ENCODE measurements at places on chromosomes 11 and 22.
A peak's percentile ranks its signal among the peaks of the same experiment; 100 is the strongest.

DNA sequence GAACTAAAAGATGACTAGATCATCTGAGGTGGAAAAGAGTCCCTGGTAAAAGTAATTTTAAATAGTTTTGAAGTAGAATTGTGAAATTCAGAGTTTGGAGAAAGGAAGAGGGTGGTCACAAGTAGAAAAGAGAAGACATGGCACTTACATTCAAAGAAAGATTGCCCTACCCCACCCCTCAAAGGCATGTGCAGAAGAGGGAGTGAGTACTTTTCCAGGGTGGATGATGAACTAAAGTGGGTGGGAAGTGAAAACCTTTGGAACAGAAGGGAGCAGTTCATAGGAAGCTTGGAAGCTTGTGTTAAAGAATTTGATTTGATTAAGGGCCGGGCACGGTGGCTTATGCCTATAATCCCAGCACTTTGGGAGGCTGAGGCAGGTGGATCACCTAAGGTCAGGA lies 23.6 kb downstream of the SREBF2 start:
- DNase-seq: no peak

DNA sequence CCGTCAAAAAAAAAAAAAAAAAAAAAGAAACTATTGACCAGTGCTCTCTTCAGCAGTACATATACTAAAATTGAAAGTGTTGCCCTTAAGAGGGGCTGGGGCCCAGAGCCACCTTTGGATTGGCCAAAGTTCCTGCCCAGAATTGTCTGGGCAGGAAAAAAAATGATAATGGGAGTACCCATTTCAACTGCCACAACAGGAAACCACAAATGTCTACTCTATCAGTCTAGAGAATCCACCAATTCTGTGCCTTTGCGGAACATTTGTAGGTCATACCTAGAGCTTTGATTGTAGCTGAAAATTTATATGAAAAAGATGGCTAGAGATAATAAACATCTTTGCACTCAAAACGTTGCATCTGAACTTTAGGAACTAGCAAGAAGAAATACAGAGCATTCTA lies 69.4 kb downstream of the FAM76B start:
- DNase-seq: no peak

DNA sequence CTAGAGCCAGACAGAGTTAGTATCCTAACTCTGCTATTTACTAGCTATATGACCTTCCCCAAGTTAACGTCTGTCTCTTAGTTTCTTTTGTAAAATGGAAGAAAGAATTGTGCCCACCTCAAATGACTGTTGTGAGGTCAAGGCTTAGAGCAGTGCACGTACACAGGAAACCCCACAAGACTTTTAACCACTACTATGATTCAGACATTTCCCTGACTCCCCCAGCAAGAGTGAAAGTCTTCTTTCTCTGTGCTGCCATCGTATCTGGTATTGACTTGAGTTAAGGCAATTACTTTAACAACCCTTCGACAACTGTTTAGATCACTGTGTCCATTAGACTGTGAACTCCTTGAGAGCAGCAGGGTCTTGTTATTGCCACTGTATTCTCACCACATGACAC lies 2.6 kb upstream of the OR52W1 start:
- DNase-seq: no peak

DNA sequence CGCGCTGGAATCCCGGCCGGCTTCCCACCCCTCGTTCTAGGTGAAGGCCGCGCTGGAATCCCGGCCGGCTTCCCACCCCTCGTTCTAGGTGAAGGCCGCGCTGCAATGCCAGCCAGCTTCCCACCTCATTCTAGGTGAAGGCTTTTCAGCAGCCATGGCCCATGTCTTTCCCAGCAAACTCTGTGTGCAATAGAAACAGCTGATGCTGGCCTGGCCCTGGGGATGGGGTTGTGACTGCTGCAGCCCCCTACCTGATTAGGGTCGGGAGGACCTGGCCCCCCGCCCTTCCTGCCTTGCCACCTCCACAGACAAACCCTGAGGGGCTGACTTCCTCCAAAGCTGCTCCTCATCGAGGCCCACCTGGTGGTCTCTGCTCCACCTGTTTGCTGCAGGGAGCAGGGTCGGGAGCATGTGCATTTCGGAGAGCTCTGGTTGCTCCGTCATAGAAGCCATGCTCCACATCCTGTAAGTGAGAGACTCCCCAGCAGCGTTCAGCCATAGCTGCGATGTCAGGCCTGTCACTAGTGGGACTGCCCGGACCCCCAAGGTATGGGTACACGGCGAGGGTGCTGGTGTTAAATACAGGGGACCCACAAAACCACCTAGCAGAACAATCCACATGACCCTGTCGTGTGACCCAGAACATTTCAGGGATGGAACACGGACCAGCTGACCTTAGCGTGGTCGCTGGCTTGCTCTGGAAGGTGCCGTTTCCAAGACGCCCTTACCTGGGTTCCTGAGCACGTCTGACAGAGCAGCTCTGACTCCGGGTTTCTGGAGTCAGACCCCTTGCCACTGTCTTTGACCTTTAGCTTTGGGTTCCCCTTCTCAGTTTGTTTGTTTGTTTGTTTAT lies 3.3 kb downstream of the ZBED4 start:
- DNase-seq: no peak

GRCh38 chr11:2862395-2863275 lies 22.9 kb downstream of the CDKN1C start:
- no peak for DNase-seq

DNA sequence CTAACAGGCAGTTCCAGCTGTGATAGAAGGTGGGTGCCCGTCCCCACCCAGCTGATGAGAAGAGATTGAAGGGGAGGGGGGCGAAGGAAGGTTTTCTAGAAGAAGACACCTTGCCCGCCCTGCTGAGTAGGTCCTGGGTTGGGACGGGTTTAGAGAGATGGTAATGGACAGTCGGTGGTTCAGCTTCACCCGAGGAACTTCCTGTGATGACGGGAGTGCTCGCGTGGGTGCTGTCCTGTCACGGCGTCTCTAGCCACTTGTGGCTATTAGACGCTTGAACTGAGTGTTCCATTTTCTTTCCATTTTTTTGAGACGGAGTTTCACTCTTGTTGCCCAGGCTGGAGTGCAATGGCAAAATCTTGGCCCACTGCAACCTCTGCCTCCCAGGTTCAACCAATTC lies 27.6 kb upstream of the MGAT3 start:
- DNase-seq: no peak

GRCh38 chr11:45285930-45286632 lies at the start of gene SYT13:
TSS of gene SYT13 (minus strand) at chr11:45286341. CDS start at chr11:45286207, 134 bp downstream.
- DNase-seq: no peak

GRCh38 chr11:1307998-1308742 lies 1.3 kb downstream of the TOLLIP start:
- no peak for DNase-seq

GRCh38 chr11:35183326-35183925 lies 44.5 kb downstream of the CD44 start:
- no peak for DNase-seq

DNA sequence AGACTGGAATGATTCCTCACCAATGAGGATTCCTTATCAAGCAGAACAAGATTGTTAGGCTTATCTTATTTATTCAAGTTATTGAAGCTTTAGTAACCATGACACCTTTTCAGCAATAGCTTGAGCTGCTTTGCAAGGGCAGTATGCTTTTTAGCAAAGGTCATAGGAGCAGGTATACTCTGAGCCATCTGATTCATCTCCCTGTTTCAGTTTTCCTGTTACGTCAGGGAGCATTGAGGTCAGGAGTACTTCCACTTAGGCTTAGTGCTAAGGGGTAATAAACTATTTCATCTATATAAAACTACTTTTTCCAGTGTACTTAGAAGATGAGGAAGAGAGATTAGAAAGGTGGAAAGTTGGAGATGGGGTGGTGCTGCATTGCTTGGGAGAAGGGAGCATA lies 17.7 kb upstream of the ANKRD42 start:
- DNase-seq: no peak

DNA sequence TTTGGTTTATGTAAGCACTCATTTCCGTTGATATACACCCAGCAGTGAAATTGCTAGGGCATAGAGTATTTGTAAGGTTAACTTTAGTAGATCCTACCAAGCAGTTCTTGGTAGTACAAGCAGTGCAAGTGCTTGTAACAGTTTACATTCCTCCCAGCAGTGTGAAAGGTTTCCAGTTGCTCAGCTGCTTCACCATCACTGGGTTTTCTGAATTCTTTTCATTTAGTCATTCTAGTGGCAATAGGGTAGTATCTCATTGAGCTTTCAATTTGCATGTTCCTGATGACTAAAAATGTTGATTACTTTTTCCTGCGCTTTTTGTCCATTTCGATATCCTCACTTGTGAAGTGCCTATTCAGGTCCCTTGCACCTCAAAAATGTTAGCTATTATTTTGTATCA lies 34.3 kb downstream of the ZNF202 start:
- no peak for DNase-seq

- DNase-seq: no peak
Observed at GRCh38 chr22:28440592-28441390, 238.8 kb downstream of the TTC28 start.

GRCh38 chr22:46833228-46833627 lies 70.8 kb downstream of the TBC1D22A start:
- no peak for DNase-seq

DNA sequence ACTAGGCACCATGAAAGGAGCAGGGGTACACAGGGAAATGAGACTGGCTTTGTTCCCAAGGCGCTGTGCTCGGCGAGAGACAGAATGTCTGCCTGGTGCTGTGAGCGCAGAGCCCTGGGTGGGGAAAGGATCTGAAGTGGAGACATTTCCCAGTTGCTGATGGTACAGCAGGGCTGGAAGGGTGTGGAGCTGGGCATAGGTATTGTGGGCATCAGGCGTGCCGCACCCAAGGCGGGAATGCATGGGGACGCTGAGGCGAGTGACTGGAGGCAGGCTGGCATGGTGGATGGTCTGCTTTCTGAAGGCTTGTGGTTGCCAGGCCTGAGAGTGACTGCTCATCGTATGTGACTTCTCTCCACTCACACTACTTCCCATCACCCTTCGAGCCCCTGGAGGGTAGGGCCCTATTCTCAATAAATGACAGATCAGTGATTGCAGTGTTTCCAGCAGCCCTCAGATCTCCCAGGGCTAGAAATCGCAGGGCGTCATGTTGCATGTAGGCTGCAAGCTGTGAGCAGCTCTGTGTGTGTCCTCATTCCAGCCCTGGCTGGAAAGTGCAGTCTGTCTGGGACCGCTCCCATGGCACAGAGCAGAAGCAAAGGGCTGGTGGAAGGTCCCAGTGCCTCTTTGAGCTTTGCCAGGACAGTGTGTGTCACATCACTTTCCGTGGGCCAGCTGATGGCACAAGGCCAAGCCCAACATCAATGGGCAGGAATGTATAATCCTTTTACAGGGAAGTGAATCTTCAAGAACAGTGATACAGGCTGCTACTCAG lies 67.7 kb downstream of the TBC1D22A start:
- no peak for DNase-seq

GRCh38 chr11:36427079-36427478 lies 83.0 kb downstream of the TRAF6 start:
- no peak for DNase-seq

- DNase-seq: no peak
Observed at GRCh38 chr22:36162127-36163034, 1.8 kb upstream of the APOL3 start.

GRCh38 chr11:130247319-130247718 lies 67.4 kb downstream of the ZBTB44 start:
- DNase-seq: no peak

DNA sequence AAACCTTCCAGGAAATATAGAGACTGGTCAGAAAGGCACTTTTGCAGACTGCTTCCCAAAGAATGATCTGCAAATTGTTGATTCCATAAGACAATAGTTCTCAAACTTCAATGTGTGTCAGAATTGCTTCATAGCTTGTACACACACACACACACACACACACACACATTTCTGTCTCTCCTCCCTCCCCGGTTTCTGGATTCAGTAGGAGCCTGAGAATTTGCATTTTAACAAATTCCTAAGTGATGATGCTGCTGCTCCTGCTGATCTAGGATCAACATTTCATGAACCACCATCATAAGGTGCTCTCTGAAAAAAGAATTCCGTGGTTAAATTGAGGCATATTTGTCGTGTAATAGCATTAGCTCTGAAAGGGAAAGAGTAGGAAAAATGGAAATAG lies 35.3 kb upstream of the FZD4 start:
- DNase-seq: peak; percentile 17

- no peak for DNase-seq
Observed at GRCh38 chr22:35743326-35743860, 25.7 kb downstream of the APOL5 start.

DNA sequence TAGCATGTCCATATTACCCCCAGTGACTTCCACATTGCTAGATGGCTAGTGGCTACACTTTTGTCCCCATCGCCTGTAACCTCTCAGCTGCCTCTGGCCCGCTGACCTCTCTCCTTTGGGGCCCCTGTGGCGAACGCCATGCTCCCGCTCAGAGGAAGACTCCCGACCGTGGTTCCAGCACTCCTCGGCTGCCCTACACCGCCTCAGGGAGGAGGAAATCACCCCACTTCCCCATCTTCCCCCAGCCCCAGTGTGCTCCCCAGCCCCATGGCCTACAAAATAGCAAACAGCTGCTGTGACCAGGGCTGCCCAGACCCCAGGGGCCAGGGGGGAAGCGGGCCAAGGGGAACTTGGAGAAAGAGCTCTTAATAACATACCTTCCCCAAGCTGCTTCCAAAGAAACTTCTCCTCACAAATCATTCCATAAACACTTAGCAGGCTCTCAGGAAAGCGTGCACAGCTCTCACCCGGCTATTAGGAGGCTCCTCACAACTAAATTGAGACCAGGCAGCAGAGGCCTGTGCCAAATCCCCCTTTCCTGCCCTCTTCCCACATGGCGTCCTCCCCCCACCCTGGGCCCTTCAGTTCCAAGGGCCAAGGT lies 63.5 kb upstream of the WNT11 start:
- DNase-seq: no peak

DNA sequence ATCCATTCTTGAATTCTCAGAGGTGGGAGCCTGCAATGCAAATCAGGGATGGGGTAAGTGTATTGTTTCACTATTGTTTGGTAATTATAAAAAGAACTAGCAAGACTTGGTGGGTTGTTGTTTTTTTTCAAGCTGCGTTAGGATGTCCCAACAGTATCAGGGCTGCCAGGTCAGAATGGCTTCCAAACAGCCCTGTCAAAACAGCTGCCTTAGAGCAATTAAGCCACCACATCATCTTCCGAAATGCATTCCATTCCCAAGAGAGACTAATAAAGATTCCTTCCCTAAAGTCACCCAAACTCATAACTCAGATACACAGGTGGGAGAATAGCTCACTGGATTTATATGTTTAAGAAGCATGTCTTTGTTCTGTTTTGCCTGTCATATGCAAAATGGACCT lies 23.5 kb downstream of the BBOX1 start:
- no peak for DNase-seq

DNA sequence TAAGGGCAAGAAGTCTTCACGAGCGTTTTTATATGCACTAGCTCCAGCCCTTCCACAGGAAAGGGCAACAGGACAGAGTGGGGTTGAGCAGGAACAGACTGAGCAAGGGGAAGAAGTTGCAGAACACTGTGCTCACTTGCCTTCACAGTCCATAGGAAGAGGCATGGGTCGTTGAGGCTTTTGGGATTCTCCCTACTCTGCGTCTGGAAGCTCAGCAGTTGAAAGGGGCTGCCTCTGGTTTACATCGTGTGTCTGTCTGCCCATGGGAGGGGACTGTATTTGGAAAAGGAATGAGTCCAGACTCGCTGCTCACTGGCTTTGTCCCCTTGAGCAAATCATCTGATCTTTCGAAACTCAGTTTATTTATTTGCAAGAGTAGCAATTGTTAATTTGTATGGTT lies 1.1 kb upstream of the PDGFD start:
- DNase-seq: no peak

All from NCI-H1048 (cell line).